ENCODE measurements at places on chromosomes 16 and 17. TPM values are rescaled to one million over a fixed set of nuclear protein-coding genes. Genes with fewer than 3 reads are reported as not detected.

PLA2G10 gene
- not detected for polyA plus RNA-seq

SHISA6 gene
- not detected for polyA plus RNA-seq

LRRC75A gene
- 0.54 TPM for polyA plus RNA-seq

C17orf107 gene
- 3.9 TPM for polyA plus RNA-seq

CA4 gene
- polyA plus RNA-seq: not detected

GPR179 gene
- polyA plus RNA-seq: not detected

BEAN1 gene
- polyA plus RNA-seq: 0.89 TPM

KRT39 gene
- not detected for polyA plus RNA-seq

SLC16A6 gene
- 0.16 TPM for polyA plus RNA-seq

EEF2K gene
- 6.9 TPM for polyA plus RNA-seq

SKAP1 gene
- polyA plus RNA-seq: not detected

DCAKD gene
- polyA plus RNA-seq: 28.0 TPM

GNG13 gene
- polyA plus RNA-seq: not detected

PPP1R1B gene
- not detected for polyA plus RNA-seq

- no peak for DNase-seq
Measured at GRCh38 chr16:85422632-85423550, 190.2 kb upstream of the GSE1 start.

DNA sequence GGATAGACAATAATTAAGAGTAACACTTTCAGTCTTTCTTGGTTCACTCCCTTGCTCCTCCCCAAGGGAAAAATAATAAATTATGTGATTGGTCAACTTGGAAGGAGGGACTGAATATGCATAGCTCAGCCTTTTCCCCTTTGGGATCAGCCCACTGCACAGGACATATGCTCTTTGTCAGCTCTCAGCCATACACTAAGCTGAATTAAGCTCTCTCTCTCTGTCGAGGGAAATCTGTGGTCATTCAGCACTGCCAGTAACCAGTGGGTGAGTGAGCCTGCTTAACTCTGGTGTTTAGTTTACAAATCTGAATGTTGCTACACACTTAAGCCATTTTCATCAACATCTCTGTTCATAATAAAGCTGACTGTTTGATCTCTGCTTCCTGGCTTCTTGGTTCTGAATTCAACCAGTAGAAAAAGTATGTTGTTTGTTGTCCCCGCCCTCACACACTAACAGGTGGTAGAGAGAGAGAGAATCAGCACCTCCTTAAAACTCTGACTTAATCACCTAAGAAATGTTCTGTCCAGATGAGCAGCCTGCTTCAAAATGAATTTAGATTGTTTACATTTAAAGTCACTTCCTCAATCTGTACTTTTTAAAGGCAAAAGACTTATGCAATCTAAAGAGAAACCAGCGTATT, 102.3 kb upstream of the C17orf78 start:
- DNase-seq: peak; percentile 13

- peak; percentile 40 for DNase-seq
Measured at GRCh38 chr17:55067697-55068439, 99.3 kb downstream of the STXBP4 start.

- peak; percentile 91 for DNase-seq
Measured at GRCh38 chr17:81365148-81365600, 30.1 kb upstream of the BAHCC1 start.

GRCh38 chr17:77886387-77886728, 72.1 kb upstream of the TNRC6C start:
- no peak for DNase-seq

DNA sequence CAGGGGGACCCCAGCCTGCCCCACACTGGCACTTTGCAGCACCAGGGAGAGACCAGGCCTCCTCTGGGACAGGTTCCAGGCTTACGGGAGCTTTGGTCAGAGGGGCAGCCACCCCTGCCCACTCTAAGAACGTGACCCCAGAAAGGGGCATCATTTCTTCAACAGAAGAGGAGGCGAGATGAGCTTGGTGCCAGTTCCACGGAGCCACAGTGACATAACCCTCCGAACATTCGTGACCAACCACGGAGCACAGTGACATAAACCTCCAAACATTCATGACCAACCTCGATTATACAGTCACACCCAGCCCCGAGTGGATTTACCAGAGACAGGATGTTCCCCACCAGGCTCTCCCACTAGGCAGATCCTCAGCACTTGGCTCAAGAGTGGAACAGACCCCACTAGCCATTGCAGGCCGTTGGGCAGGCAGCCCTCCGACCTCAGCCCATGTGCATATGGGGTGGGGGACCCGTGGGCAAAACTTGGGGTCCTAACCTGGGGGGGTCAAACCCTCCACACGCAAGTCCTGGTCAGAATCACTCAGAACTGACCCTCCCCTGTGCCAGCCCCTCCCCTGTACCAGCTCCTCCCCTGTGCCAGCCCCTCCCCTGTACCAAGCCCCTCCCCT, 112.9 kb downstream of the METRNL start:
- peak; percentile 91 for DNase-seq

DNA sequence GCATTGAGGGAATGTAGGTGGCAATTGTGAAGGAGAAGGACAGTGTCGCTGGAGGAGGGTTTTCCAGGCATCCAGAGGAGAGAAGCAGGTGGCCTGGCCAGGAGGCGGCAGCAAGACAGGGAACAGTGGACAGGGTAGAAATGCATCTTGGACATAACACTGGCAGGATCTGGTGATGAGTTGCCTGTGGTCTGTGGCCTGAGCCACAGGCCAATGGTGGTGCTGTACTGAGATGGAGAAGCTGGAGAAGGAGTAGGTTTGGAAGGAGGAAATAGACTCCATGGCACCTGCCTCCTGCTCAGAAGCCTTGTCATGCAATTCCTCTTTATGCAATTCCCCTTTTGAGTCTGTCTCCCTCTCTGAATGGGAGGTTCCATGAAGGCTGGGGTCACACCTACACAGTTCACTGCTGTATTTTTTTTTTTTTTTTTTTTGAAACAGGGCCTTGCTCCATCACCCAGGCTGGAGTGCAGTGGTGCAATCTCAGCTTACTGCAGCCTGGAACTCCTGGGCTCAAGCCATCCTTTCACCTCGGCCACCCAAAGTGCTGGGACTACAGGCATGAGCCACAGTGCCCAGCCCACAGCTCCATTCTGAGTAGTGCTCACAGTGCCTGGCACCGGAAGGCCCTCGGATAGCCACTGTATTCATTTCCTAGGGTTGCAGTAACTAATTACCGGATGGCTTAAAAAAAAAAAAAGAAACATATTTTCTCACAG, 13.5 kb upstream of the CACNG4 start:
- DNase-seq: no peak

DNA sequence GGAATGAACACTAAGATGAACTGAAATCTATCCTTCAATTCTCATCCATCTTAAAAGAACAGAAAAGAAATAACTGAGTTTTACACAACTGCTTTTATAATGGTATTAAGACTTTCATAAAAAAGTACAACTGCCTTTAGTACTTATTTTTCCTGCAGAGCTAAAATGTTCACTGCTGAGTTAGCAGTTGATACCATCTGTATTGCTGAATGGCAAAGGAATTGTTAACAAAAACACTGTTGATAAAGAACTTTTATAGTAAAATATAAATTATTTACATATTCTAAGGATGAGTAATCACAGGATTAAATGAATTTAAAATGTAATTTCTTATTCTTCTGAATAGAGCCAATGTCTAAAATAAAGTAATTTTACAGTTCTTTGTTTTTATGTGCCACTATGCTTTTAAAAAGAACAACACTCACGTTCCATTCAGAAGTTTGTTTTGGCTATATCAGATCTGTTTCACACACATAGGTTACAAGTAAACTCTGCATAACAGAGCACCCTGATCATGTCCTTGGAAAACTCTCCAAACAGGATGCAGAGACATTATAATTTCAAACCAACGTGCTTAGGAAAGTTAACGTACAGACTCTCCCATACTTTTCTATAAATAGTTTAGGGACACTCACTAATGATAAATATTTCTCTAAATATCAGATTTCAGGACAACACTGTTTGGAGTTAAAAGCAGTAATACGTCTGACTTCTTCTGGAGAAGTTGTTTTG, 151.1 kb downstream of the ITFG1 start:
- peak; percentile 1 for DNase-seq

- DNase-seq: no peak
Measured at GRCh38 chr16:516301-516700, 11.2 kb upstream of the CAPN15 start.

- DNase-seq: peak; percentile 35
Measured at GRCh38 chr16:49663081-49664065, 192.5 kb downstream of the ZNF423 start.

- DNase-seq: no peak
Measured at GRCh38 chr16:59048876-59049275, 314.8 kb upstream of the GOT2 start.

DNA sequence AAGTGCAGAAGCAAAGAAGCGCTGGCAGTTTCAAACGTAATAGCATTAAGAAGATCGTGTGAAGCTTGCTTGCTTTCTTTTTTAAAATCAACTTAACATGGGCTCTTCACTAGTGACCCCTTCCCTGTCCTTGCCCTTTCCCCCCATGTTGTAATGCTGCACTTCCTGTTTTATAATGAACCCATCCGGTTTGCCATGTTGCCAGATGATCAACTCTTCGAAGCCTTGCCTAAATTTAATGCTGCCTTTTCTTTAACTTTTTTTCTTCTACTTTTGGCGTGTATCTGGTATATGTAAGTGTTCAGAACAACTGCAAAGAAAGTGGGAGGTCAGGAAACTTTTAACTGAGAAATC, 17.4 kb upstream of the RAB11FIP4 start:
- no peak for DNase-seq

DNA sequence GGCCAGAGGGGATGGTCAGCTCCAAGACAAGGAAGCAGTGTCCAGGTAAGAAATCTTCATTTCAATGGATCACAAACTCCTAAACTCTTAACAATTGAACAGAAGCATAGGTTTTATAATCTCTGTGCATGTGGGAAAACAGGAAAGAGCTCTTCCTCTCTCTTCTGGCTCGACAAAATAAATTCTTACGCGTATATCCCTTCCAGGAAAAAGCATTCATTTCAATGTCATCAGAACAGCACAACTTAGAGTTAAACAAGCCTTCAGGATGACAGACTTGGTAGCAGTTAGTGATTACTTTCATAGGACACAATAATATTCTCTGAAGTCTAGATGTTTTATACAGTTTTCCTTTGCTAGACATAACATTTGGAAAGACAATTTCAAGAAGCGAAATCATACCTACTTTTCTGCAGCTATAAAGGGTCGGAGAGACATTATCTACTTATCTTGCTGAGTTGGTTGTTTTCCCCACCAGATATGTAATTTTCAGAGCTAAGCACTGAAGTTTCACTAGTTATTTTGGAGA, 19.3 kb upstream of the SLC35G3 start:
- no peak for DNase-seq

GRCh38 chr17:28997806-28998205, 8.0 kb downstream of the SEZ6 start:
- DNase-seq: no peak

GRCh38 chr16:15942931-15943690, 6.3 kb upstream of the ABCC1 start:
- DNase-seq: no peak

DNA sequence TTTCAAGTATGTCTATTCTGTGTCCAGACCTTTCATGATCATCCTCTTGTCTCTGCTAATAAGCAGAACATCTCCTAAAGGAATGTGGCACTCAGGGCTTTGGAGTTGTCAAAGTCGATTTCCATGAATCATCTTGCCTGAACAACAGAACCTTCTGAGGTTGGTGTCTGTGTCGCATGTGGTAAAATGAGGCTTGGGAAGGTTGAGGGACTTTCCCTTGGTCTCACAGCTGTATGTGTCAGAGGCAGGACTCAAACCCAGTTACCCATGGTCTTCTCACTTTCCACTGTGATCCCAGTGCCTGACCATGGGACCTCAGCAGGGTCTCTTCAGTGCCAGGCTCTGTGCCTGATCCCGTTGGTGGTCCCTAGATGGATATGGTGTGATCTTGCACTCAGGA, 4.2 kb upstream of the GPRC5B start:
- no peak for DNase-seq

GRCh38 chr17:6455321-6455705, 11.1 kb downstream of the PIMREG start:
- DNase-seq: no peak

- no peak for DNase-seq
Measured at GRCh38 chr17:76912421-76913164, 44.4 kb downstream of the MGAT5B start.

GRCh38 chr16:7366041-7366440, 33.4 kb downstream of the RBFOX1 start:
- DNase-seq: no peak

DNA sequence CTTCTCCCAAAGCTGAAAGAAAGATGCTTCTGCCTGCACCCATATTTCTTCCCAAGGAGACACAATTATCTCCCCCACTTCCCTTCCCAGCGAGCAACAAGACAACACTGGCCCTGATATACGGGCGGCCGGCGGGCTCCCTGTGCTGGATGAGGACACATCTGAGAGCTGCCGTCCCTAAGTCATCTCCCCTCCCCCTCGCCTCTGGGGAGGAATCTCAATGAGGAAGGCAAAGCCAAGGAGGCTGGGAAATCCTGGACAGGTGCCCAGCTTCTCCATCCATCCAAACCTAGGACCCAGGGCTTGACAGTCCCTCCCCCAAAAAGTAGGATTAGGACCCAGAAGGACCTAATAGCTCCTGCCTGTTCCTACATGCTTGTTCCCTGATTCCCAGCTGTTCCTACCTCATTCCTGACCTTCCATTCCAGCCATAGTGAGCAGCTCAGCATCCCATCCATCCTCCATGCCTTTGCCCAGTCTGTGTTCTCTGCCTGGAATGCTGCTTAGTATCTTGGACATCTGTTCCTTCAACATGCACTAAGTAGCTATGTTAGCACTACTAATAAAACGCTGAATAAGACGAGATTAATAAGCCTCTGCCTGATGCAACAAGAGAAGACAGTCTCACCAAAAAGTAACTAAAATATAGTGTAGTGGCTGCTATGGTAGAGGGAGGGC, 167.9 kb downstream of the CCT6B start:
- DNase-seq: no peak

DNA sequence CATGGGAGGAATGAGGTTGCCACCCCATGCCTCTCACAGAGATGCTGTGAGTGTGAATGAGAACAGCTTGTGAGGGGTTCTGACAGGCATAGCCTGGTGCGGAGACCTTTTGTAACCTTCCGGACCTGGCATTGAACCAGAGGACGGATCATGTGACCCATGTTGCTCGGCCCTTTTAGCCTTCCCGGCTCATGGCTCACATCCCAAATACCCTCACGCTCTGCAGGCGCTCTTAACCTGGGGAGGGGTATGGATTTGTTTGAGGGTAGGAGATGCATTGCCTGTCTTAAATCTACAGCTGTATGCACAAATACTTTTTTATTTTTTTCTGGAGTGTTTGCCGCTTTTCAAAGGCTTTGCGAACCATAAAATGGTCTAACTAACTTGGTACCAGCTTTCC, 102.4 kb upstream of the CRHR1 start:
- no peak for DNase-seq

DNA sequence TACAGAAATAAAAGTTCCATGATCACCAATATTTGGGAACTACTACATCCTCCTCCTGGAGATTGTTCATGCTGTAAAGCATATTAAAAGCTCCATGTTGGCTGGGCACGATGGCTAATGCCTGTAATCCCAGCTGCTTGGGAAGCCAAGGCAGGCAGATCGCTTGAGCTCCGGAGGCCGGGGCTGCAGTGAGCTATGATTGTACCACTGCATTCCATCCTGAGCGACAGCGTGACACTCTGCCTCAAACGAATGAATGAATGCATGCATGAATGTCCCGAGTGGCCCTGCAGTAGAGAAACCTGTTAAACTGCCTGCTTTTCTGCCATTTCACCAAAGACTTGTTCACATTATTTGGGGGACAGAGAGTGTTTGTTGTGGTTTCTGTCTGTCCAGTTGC, 15.0 kb downstream of the CNEP1R1 start:
- no peak for DNase-seq
